ENCODE measurements at places on chromosomes 12 and 14.

DNA sequence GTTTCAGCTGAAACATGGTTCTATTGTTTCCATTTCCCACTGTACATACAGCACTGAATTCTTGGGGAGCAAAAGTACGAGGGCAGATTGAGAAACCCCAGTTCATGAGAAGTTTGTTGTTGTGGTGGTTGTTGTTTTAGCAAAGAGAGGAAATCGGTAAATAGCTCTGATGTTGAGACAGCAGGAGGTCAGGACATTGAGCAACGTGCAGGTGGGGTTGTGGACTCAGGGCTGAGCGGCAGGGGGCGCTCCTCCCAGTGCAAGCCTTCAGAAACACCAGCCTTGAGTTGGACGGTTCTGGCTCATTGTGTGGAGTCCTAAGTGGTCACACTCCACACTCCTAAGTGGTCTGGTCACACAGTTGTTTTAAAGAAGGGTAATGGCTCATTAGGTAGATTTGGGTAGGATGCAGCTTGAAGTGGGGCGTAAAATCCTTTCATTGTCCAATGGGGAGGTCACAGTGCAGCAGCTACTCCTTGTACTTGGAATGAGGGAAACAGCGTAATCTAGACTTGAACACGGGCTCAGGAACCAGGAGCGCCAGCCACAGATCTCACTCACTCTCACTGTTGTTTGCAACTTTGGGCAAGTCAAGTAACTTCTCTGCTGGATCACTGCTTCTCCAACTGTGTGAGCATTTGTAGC, 14.5 kb upstream of the PWP1 start:
- DNase-seq, result no peak

DNA sequence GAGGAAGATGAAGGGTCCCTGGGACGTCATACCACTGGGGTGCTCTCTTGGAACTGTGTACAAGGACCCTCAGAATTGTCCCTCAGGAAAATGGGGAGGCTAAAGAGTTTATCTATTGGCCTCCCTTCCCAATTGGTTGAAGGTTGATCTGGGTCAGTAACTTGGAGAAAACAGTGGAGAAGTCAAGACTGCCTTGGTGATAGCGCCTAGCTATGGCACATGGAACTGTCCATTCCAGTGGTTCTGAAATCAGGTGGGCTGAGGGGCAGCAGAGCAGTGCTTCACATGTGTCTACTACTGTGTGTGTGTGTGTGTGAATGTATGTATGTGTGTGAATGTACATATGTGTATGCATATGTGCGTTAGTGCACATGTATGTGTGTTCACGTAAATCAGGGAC, 316.1 kb downstream of the AACS start:
- no peak for DNase-seq

DNA sequence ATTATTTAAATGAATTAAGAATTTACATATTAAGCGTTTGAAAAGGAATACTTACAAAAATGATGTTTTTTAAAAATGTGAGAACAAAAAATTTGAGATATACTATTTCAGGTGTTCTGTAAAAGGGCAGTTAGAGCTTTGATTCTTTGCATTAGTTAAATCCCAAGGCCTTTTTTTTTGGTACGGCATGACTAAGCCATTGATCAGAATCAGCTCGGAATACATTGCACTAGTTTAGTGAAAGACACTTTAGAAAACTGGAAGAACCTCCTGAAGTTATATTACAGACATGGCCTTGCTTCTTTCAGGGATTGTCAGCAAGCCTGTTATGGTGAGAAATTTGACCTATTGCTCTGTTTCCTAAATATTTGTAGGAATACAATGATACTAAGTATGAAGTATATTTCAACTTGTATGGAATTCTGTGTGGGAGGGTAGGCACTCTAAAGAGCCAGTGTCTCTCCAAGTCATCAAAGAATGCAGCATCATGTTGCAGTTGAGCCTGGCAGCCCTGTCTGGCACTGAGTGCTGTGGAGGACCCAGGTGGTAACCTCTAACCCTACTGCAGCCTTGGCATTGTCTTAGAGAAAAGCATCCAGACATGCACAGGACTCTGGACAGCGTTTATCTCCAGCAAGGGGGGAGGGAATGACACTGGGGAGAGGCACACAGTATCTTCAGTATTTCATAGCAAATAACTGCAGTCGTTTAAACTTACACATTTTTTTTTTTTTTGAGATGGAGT, 1.5 kb downstream of the KLC1 start:
- no peak for DNase-seq

DNA sequence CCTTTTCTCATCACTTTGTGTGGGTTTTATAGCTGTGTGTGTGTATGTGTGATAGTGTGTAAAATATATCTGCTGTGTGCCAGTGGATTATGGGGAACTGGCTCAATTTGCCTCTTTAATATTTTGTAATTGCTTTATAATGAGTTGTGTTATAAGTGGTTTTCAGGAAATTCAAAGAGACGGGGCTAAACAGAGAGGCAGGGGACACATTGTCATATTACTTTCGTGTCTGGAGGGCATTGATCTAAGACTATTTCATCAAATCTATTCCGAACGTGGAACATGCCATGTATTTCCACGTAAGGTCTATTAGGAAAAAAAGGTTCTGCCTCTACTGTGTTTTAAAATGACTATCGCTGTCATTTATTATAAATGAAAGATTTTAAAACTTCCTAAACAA, 793.2 kb upstream of the TMEM132C start:
- DNase-seq, result no peak

- no peak for DNase-seq
Measured at GRCh38 chr12:121120323-121120722, 12.4 kb upstream of the P2RX7 start.

- no peak for DNase-seq
Measured at GRCh38 chr12:12887471-12887870, 3.9 kb upstream of the GPRC5A start.

Measured in T-helper 9 cell (primary cell).